ENCODE measurements at places on chromosomes 3 and 15. TPM values are rescaled to one million over a fixed set of nuclear protein-coding genes. Genes with fewer than 3 reads are reported as not detected.
A peak's percentile ranks its signal among the peaks of the same experiment; 100 is the strongest.

- DNase-seq = no peak
These were observed 196.8 kb downstream of the GOLGA6L6 start for GRCh38 chr15:20344601-20345400.

DNA sequence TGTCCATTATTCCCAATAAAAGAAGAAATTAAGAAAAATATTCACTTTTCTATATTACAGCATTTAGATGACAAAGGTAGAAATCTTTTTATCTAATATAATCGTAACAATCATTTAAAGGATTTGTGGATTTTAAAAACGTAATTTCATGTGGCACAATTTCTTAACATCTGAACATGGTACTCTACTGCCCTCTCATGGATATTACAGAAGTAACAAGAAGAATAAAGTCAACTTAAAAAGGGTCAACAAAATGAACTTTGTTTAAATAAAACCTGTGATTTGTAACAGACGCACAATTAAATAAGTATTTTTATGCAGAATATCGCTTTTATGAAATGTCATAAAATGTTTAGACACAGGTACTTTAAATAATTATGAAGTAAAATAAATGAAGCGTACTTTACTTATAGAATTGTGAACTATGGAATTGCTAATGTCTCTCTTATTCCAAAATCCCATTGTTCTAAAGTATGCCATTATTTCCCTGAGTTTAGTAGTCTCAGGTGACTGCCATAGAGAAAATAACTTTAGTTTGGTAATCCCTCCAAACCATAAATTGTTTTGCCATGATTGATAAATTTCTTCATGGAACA lies 366.8 kb upstream of the ZNF385D start:
- DNase-seq = peak; percentile 81

- no peak for DNase-seq
These were observed 577.6 kb downstream of the AGBL1 start for GRCh38 chr15:86657305-86657704.

- DNase-seq = no peak
These were observed 242.1 kb downstream of the NSUN3 start for GRCh38 chr3:94304954-94305353.

- peak; percentile 17 for DNase-seq
These were observed 232.0 kb upstream of the STT3B start for GRCh38 chr3:31300456-31301443.

- no peak for DNase-seq
These were observed 40.5 kb upstream of the CMSS1 start for GRCh38 chr3:99777210-99777549.

GRCh38 chr3:183526838-183527427 lies 28.6 kb downstream of the KLHL6 start:
- DNase-seq = no peak

GRCh38 chr3:197718891-197719290 lies 17.8 kb downstream of the RUBCN start:
- DNase-seq = no peak

Gene PP2D1
- total RNA-seq = not detected

Measured in tongue (tissue), 3 donors.